ENCODE measurements at places on chromosomes 16 and 17.

DNA sequence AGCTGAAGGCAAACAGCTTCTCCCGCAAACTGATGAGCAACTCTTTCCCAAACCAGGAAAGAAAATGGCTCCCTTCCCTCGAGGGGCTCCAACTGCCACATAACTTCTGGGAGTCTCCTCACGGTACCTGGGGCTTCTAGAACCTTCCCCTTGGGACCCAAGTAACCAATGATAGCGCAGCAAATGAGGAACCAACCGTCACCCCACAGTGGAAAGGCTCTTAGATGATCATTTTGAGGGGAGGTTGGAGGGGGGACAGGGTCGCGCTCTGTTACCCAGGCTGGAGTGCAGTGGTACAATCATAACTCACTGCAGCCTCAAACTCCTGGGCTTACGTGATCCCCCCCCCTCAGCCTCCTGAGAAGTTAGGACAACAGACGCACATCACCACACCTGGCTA, at the start of gene DNAH17:
DNAH17 (minus strand) TSS at position 101 of the 400 bp plus-strand sequence. CDS start 2,339 bp downstream, outside the sequence.
- H3K4me3 ChIP-seq, result no peak within 1 kb of the TSS
- H3K36me3 ChIP-seq, result no peaks in the 10 kb centered on the region
- no peak within 1 kb of the TSS for H3K27ac ChIP-seq
- no peak for DNase-seq
- H3K27me3 ChIP-seq, result peaks cover 61% of the 10 kb centered on the region
- no peaks in the 10 kb centered on the region for H3K4me1 ChIP-seq

GRCh38 chr16:69741519-69741918, 13.2 kb downstream of the NOB1 start:
- DNase-seq, result no peak
- H3K4me1 ChIP-seq, result peaks cover 26% of the 10 kb centered on the region
- H3K27me3 ChIP-seq, result no peaks in the 10 kb centered on the region
- peaks cover 68% of the 10 kb centered on the region for H3K36me3 ChIP-seq
- H3K4me3 ChIP-seq, result no peak overlapping the region

- H3K4me1 ChIP-seq, result no peaks in the 10 kb centered on the region
- H3K4me3 ChIP-seq, result no peak overlapping the region
- DNase-seq, result no peak
- H3K27me3 ChIP-seq, result no peaks in the 10 kb centered on the region
- H3K27ac ChIP-seq, result no peak overlapping the region
These were observed 9.6 kb downstream of the ACE start for GRCh38 chr17:63486317-63487013.

DNA sequence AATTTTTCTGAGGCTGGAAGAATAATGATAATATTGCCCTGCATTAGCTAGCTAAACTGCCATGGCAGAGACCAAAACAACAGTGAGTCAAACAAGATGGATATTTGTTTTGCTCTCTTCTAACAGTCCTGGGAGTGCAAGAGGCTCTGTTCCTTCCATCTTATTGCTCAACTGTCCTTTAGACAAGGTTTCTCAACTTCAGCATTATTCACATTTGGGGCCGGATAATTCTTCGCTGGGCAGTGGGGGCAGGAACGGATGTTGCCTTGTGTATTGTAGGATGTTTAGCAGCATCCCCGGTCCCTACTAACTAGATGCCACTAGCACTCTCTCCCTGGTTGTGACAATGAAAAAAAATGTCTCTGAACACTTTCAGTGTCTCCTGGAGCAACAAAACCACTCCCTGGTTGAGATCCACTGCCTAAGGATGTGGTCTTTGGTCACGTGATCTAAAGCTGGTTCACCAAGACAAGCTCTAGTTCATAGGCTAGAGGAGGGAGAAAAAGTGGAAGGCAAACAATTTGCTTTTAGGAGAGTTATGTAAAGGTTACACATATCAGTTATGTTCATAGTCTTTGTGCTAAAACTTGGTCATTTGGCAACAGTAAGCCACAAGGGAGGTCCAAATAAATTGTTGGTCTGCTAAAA, 144.4 kb downstream of the PCTP start:
- H3K4me1 ChIP-seq, result no peaks in the 10 kb centered on the region
- H3K4me3 ChIP-seq, result no peak overlapping the region
- H3K27me3 ChIP-seq, result peaks cover 18% of the 10 kb centered on the region
- H3K36me3 ChIP-seq, result no peaks in the 10 kb centered on the region
- DNase-seq, result no peak

- no peak overlapping the region for H3K27ac ChIP-seq
- no peaks in the 10 kb centered on the region for H3K4me1 ChIP-seq
- H3K27me3 ChIP-seq, result peaks cover 91% of the 10 kb centered on the region
- H3K4me3 ChIP-seq, result no peak overlapping the region
These were observed 115.3 kb downstream of the C16orf78 start for GRCh38 chr16:49488740-49489525.
